ENCODE measurements at places on chromosomes 3 and 15.

DNA sequence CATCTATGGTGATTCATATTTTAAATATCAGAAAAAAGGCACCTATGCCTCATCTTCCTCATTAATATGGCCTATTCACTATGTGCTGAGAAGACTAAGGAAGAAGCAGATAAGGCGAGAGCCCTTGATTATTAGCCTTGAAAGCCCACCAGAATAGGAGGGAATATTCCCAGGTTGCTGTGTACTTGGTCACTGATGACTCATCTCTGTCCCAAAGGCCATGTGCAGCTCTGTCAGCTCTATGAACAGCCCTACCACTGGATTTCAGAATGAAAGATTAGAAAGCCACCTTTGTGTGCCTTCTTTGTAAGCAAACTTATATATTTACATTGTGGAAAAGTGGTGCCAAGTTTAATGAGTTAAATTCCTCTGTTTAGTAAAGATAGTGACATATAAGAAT lies 211.5 kb downstream of the NFKBIZ start:
- no peak for DNase-seq

DNA sequence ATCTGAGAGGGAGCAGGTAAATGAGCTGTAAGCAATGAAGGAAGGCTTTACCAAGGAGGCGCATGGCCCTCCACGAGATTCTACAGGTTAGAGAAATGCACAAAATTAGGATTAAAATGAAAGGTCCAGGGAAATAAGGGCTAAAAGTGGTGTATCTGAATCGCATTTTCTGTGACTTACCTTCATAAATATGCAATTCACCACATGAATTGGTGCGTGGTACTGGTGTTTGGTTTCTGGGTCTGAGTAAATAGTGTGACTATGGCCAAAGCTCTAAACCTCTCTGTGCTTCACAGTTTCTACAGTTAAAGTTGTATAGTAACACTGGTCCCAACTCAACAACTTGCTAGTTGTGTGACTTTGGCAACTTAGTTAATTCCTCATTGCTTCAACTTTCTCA lies 8.1 kb downstream of the ARPP21 start:
- DNase-seq: no peak

- no peak for DNase-seq
Measured at GRCh38 chr3:117692416-117692995, 982.9 kb downstream of the TUSC7 start.

- no peak for DNase-seq
Measured at GRCh38 chr3:77475507-77475906, 435.6 kb downstream of the ROBO2 start.

- no peak for DNase-seq
Measured at GRCh38 chr15:57203906-57204305, 172.4 kb upstream of the CGNL1 start.

- DNase-seq: no peak
Measured at GRCh38 chr3:47288966-47289910, 6.5 kb downstream of the KLHL18 start.

- DNase-seq: peak; percentile 18
Measured at GRCh38 chr15:95304151-95304946, 1026.2 kb upstream of the NR2F2 start.
